ENCODE measurements at places on chromosomes 4 and X. TPM values are rescaled to one million over a fixed set of nuclear protein-coding genes. Genes with fewer than 3 reads are reported as not detected.

The OPRPN gene
- total RNA-seq, result not detected

The PLAC8 gene
- 0.21 TPM for total RNA-seq

- no peak for DNase-seq
Observed at GRCh38 chr4:80878218-80878617, 152.3 kb upstream of the BMP3 start.

The ADGRG2 gene
- 0.88 TPM for total RNA-seq

- no peak for DNase-seq
Observed at GRCh38 chr4:144910723-144911122, 187.3 kb downstream of the ANAPC10 start.

The CLTRN gene
- 2.0 TPM for total RNA-seq

GRCh38 chr4:83248486-83248885, 36.1 kb downstream of the COQ2 start:
- DNase-seq, result no peak

The MYOZ2 gene
- not detected for total RNA-seq

DNA sequence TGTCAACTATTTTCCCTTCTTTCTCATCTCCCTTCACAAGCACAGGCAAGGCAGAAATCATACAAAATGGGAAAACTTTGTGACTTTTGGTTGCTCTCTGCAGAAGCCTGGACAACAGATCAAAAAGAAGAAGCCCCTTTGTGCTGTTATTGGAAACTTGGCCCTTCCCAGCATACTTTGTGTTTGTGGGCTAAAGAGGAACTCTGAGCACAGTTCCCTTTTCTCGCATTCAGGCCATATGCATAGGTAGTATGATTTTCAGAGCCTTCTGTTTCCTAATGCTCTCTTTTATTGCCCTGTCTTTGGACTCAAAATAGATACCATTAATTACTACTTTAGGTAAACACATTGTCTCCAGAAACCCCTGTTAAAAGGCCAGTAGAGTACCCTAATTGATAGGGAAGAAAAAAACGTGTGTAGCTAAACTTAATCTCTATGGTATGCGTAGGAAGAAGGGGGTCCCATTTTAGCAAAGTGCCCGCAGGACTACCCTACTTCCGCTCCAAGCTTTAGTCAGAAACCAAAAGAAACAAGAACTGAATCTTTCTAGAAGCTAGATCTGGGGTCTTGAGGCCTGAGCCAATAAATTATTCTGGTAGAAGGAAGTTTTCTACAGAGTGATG, 26.6 kb downstream of the VSIG4 start:
- DNase-seq, result no peak
